HCEC 1CT (cell line): ENCODE measurements at places on chromosomes 5 and 9.
A peak's percentile ranks its signal among the peaks of the same experiment; 100 is the strongest.

GRCh38 chr5:139747583-139748504 is 47.8 kb upstream of the PSD2 start:
- peak; percentile 35 for DNase-seq

DNA sequence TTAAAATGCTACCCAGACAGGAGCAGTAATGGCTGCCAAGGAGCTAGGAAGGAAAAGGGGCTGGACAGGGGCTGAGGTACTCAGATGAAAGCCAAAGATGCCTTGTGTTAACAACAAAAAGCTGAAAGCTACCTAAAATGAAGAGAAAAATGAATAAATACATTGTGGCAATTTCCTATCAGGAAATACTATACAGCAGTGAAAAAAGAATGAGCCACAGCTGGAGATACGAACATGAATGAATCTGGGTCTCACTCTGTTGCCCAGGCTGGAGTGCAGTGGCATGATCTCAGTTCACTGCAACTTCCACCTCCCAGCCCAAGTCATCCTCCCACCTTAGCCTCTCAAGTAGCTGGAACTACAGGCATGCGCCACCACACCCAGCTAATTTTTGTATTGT is 6.3 kb downstream of the TNIP1 start:
- DNase-seq = no peak

DNA sequence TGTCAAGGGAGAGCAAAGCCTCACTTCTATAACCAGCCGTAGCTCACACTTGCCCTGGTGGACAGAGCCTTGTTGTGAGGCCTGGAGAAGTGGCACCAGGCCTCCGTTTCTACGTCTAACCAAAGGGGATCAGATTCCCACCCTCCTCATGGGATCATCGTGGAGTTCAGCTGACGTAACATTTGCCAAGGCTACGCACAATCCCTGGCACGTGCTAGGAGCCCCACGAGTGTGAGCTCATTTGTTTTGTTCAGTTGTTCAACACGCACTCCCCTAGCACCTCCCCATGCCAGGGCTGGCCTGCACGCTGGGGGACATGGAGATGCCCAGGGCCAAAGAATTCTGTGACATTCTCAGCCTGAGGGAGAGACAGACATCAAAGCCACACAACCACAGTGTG is 23.1 kb downstream of the ADGRD2 start:
- DNase-seq = no peak

DNA sequence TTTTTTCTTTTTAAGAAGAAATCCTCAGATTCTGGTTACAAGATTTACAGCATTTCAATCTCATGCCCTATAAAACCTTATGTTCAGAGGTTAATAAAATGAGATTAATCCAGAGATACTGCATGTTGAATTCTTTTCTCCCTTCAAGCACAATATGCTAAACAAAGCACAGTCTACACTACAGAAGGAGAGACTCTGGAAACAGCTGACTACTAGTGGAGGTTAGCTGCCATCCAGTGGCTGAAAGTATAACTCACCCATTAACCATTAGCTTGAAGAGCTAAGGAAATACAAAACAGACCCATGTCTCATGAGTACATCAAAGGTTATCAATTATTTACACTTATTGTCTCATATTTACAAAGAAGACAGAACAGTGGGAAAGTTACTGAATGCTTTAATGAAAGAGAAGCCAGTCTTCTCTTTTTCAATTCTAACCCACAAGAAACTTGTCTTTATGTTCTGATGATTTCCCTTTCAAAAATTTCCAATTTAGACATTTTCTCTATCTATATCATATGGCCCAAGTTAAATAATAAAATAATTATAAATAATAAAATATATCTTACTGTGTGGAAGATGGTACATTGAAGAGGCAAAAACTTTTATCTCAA is 12.7 kb upstream of the DNAH5 start:
- DNase-seq = peak; percentile 68

DNA sequence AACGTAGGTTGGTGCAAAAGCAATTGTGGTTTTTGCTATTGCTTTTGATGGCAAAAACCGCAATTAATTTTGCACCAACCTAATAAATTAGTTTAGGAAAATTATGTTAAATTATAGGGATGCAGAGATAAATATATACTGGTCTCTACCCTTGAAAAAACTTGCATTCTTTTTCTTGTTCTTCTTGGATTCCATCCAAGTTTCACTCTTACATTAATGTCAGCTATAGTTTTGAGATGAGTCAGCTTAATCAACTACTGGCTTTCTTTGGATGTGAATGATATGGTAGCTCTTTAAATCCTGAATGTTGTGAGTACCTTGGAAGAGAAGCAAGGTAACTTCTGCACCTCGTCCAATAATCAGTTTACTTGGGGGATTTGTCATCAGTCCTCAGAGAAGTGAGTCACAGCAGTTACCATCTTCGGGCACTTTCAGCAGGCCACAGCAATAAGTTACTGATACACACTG is 549.0 kb upstream of the ZNF608 start:
- DNase-seq = peak; percentile 15

DNA sequence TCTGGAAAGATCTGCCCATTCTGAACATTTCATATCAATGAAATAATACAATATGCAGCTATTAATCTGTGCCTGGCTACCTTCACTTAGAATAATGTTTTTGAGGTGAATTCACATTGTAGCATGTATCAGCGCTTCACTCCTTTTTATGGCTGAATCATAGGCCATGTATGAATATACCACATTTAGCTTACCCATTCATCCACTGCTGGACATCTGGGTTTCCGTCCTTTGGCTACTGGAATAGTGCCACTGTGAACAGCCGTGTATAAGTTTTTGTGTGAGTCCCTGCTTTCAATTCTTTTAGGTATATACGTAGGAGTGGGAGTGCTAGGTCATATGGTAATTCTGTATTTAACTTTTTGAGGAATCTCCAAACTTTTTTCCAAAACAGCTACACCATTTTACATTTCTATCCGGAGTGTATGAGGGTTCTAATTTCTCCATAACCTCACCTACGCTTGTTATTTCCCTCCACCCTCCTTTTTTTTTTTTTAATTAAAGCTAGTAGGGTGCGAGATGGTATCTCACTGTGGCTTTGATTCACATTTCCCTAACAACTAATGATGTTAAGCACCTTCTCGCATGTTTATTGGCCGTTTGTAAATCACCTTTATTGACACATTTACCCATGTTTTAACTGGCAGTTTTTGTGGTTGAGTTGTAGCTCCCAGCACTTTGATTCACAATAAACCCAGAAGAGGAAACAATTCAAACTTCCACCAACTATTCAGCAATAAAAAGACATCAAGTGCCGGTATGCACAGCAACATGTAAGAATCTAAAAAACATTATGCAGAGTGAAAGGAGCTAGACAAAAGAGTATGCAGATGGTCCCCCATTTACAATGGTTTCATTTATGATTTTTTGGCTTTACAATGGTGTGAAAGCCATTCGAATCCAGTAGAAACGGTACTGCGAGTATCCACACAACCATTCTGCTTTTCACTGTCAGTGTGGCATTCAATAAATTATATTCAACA is 8.1 kb downstream of the SEMA4D start:
- DNase-seq = no peak

DNA sequence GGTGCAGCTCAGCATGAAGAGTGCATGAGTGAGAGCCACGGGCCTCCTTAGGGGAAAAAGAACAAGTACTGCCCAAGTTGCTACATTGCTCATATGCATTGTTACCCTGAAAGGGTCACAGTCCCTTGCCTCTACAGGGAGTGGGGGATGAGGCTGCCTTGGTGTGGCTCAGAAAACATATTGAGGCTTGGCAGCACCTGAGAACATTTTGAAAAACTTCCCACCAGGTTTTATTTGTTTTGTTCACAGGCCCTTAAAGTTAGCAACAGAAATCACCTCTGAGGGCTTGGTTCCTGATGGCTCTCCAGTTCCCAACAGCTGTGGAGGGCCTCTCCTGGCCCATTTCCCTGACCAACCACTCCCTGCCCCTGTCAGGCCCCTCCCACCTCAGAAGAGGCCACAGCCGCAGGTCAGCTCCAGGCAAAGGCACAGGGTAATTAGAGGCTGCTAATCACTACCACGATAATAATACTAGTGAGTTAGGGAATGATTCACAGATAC is 90.7 kb upstream of the ADRA1B start:
- peak; percentile 24 for DNase-seq

GRCh38 chr5:143573568-143574170 is 170.2 kb upstream of the NR3C1 start:
- DNase-seq = no peak

DNA sequence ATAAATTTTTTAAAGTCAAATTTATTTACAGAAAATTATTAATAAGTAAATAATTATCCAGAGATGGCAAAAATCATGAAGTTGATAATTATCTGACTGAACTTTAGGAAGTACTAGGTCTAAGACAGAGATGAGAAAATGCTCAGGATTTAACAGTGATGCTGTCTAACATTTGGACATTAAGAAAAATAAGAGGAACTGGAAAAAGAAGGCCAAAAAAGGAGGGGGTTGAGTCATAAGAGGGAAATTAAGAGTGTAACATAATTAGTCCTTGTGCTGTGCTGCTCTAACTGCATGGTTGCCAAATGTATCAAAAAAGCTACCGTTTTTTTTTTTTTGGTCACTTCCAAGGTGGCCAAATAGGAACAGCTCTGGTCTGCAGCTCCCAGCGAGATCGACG is 35.4 kb upstream of the TUT7 start:
- no peak for DNase-seq

- no peak for DNase-seq
Observed at GRCh38 chr9:101791533-101791932, 53.1 kb upstream of the GRIN3A start.

DNA sequence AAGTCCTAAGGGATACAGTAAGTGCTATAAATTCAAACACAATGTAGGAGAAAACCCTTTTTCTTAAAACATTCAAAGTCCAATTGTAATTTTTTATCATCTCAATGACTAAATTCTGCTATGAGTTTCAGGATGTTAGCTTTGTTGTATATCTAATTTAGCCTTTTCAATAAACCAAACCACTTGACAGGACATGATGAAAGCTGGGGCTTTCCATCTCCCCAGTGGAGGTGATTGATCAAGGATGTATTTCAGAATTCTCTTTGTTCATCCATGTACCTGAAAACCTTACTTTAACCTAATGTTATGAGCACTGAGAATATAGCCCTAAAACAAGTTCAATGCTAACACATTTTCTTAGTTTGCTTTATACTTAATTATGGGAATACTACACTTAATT is 639.0 kb upstream of the ITGA1 start:
- no peak for DNase-seq

DNA sequence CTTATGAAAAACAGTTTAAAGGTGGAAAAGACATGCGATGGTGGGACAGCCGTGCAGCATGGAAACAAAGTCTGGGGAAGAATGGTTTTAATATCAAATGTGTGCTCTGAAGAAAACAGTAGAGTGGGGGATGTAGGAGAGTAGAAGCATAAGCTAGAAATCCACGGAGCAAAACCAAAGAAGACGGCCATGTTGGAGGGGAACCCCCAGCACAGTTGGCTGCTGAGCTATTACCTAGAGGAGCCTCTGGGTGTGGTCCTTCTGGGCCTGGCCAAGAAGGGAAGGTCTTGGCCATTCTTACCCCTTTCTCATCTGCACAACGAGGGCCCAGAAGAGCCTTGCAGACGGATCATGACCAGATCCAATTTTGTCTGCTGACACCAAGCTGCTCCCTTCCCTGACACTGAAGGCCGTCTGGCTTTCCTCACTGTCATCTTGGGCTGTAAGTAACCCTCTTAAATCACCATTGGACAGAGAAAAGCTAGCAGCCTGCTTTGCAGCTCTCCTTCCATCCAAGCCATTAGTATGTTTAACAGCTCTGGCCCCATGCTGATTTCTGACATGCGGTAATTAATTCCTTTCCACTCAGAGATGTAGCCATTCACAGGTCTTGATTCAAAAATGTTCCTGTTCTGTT is 189.5 kb downstream of the SEC61B start:
- DNase-seq = no peak

DNA sequence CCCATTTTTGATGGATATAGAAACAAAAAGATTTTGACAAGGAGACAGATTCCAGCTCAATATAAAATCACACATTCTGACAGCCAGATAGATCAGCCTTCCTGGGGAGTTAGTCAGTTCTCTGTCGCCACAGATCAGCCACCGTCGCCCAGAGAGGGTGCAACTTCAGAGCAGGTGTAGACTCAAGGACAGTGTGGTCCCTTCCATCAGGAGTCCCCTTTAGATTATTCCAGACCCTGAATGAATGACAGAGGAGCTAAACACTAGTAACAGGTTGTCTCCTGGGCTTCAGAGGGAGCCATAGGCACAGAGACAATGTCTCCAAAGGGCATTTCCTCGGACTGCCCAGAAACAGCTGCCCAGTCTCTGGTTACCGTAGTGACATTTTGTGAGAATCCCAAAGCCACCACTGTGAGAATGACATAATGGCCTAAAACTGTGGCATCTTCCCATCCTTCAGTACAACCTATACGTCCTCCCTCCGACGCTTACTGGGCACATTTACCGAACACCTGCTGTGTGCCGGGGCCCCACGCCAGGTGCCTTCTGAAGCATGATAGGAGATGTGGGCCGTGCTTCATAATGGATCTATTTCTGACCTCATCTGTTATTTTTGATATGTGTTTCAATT is 47.4 kb upstream of the SLC2A8 start:
- DNase-seq = no peak

DNA sequence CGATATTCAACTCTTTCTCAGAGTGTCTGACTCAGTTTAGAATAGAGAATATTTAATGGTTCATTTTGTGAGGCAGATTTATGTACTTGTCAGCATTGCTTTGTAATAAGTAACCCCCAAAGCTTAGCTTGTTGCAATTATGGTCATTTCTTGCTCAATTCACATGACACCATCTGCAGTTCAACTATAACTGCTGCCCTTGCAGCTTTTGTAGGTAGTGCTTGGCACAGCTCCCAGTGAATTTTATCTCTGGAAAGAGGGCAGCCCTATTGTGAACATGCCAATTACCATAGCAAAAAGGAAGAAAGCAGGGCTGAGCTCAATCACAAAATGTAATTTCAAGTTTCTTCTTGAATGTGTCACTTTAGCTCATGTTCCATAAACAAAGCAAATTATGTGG is 1587.7 kb upstream of the ACO1 start:
- no peak for DNase-seq

GRCh38 chr9:95494022-95494415 is 22.8 kb downstream of the PTCH1 start:
- DNase-seq = no peak

- no peak for DNase-seq
Observed at GRCh38 chr5:115806986-115807653, 9.3 kb downstream of the CDO1 start.

DNA sequence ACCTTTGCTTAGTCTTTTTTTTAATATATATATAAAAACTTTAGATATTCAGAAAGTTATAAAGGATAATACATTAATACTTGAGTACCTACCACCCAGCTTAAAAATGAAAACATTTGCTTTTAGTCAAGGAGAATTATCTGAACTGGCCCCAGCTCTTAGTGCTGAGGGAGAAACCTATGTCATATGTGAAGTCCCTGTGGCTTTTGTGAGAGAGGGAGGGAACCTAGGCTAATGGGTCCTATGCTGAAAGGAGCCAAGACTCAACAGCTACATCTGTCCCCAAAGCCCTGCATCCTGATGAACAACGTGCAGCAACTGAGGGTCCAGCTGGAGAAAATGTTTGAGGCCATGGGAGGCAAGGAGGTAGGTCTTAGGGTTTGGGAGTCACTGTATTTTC is 92.0 kb upstream of the RUSC2 start:
- no peak for DNase-seq

GRCh38 chr5:180491496-180491895 is 2.7 kb upstream of the CNOT6 start:
- DNase-seq = no peak
